Heart right ventricle (tissue), 16 donors: ENCODE measurements at places on chromosomes 2 and 18. TPM values are rescaled to one million over a fixed set of nuclear protein-coding genes. Genes with fewer than 3 reads are reported as not detected.
A peak's percentile ranks its signal among the peaks of the same experiment; 100 is the strongest.

GRCh38 chr2:241273210-241274020 is 42.1 kb downstream of the HDLBP start:
- H3K4me3 ChIP-seq = peak overlapping the region; percentile 91
- H3K27me3 ChIP-seq = no peaks in the 10 kb centered on the region
- DNase-seq = no peak
- peaks cover 3% of the 10 kb centered on the region for H3K36me3 ChIP-seq

- no peaks in the 10 kb centered on the region for H3K27me3 ChIP-seq
- no peak for DNase-seq
- H3K4me3 ChIP-seq = no peak overlapping the region
- no peak overlapping the region for H3K27ac ChIP-seq
These were observed 101.1 kb downstream of the CTIF start for GRCh38 chr18:48639772-48640432.

DNA sequence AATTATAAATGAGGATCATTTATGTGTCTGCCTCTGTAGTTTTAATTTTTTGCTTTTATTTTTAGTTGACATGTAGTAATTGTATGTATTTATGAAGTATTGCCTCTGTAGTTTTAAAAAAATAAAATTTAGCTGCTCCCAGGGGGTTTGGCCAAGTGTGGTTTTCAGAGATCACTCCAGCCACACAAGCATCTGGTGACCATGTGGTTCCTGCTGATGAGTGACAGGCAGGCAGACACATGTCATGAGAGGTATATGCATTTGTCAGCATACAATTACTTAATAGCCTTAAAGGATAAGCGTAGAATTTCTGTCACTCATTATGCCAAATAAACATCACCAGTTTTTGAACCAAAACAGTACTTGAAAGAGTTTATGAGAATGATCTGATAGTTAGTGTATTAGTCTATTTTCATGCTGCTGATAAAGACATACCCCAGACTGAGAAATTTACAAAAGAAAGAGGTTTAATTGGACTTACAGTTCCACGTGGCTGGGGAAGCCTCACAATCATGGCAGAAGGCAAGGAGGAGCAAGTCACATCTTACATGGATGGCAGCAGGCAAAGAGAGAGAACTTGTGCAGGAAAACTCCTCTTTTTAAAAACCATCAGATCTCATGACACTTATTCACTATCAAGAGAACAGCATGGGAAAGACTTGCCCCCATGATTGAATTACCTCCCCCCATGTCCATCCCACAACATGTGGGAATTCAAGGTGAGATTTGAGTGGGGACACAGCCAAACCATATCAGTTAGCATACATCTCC is 29.6 kb downstream of the MREG start:
- H3K4me3 ChIP-seq = no peak overlapping the region
- no peak overlapping the region for H3K27ac ChIP-seq
- H3K27me3 ChIP-seq = no peaks in the 10 kb centered on the region
- no peaks in the 10 kb centered on the region for H3K36me3 ChIP-seq

DNA sequence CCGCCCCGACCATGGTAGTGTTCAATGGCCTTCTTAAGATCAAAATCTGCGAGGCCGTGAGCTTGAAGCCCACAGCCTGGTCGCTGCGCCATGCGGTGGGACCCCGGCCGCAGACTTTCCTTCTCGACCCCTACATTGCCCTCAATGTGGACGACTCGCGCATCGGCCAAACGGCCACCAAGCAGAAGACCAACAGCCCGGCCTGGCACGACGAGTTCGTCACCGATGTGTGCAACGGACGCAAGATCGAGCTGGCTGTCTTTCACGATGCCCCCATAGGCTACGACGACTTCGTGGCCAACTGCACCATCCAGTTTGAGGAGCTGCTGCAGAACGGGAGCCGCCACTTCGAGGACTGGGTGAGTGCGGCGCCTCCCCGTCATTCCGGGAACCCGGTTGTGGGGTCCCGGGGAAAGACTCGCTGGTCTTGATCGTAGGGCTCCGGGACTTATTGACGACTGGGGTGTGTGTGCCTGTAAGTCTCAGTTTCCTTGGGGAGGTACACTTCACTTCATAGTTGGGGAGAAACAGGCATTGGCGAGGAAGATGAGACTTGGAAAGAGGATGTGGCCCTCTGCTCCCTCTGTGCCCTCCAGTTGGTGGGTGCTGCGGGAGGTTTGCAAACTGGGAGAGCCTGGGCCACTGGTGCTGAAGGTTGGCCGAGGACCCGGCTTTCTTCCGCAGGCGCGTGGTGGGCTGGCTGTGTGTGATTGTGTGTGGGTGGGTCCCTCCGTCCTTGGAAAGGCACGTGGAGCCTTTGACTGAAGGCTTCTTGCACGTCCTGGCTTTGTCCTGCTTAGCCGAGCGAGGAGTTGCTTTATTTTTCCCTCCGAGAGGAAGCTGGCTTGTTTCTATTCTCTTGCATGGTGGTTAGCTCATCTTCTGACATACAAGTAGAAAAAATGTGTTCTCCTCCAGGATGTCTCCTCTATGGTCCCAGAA is 886 bp downstream of the PRKCE start:
- H3K4me1 ChIP-seq = peaks cover 42% of the 10 kb centered on the region
- H3K4me3 ChIP-seq = peak overlapping the region; percentile 71
- H3K36me3 ChIP-seq = no peaks in the 10 kb centered on the region
- peak; percentile 38 for DNase-seq
- no peaks in the 10 kb centered on the region for H3K27me3 ChIP-seq

DNA sequence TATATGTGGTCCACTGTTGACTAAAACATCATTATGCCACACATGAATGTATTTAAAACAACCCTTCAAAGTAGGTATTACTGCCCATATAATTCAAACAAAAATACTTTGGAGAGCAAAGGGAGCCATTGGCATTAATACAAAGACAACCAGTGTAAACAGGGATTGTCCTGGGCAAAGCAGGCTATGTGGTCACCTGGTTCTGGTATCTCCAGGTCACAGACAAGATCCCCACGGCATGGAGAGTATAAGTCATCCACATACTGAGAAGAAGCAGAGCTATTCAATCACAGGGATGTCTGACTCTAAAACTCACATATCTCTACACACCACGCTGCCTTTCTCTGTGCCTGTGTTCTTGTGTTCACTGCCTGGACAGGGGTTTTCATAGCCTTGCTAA is 81.4 kb upstream of the BZW1 start:
- H3K27me3 ChIP-seq = peaks cover 4% of the 10 kb centered on the region
- DNase-seq = no peak
- H3K4me1 ChIP-seq = no peaks in the 10 kb centered on the region
- no peak overlapping the region for H3K27ac ChIP-seq
- H3K4me3 ChIP-seq = no peak overlapping the region

GRCh38 chr2:136126021-136126420 is 8.1 kb upstream of the CXCR4 start:
- peaks cover 21% of the 10 kb centered on the region for H3K27me3 ChIP-seq
- no peak overlapping the region for H3K27ac ChIP-seq
- DNase-seq = no peak

- no peaks in the 10 kb centered on the region for H3K4me1 ChIP-seq
- H3K27ac ChIP-seq = no peak overlapping the region
- no peak for DNase-seq
- H3K27me3 ChIP-seq = no peaks in the 10 kb centered on the region
- no peaks in the 10 kb centered on the region for H3K36me3 ChIP-seq
- H3K4me3 ChIP-seq = no peak overlapping the region
These were observed 170.2 kb upstream of the SMAD2 start for GRCh38 chr18:48100651-48101165.

DNA sequence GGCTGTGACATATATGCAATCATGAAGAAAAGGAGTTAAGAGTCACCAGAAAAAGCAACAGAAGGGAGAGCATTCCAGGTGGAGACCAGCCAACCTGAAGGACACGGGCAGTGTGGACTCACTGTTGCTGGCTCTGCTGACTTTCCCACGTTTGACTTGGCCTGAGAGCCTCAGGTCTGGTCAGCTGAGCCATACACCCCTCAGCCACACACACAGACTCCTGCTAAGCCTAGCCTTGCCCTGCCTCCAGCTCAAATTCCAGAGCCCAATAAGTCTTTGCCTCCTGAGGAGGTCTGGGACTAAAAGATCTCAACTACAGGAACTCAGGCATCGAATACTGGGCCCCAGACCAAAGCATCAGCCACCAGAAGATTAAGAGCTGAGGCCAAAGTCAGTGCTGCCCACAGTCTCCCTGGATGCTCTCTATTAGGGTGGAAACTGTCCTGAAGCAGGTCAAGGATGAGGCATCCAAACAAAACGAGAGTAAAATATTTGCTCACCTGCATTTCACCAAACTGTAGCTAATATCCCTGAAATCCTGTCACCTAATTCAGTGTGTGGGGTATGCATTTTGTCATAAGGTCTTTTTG is 23.3 kb downstream of the CACNB4 start:
- no peaks in the 10 kb centered on the region for H3K27me3 ChIP-seq
- H3K27ac ChIP-seq = no peak overlapping the region
- no peaks in the 10 kb centered on the region for H3K36me3 ChIP-seq
- no peak overlapping the region for H3K4me3 ChIP-seq

DNA sequence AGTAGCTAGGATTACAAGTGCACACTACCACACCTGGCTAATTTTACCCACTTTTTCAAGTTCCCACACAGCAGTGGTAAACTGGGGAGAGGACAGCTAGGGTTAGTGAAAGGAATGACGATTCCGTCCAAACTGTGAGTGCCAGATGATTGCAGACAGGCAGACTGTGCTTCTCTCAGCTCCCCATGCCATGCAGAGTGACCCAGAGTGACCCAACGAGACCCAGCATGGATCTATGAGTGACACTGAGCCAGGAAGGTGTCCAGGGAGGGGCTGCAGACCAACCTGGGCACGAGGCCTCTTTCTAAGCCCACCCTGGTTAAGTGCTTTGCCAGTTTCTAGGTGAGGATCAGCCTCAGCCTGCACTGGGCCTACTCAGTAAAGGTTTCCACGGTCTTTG is 7.7 kb upstream of the KLF11 start:
- H3K4me1 ChIP-seq = peaks cover 54% of the 10 kb centered on the region
- peak overlapping the region; percentile 58 for H3K27ac ChIP-seq
- H3K27me3 ChIP-seq = no peaks in the 10 kb centered on the region
- H3K36me3 ChIP-seq = no peaks in the 10 kb centered on the region
- no peak overlapping the region for H3K4me3 ChIP-seq

DNA sequence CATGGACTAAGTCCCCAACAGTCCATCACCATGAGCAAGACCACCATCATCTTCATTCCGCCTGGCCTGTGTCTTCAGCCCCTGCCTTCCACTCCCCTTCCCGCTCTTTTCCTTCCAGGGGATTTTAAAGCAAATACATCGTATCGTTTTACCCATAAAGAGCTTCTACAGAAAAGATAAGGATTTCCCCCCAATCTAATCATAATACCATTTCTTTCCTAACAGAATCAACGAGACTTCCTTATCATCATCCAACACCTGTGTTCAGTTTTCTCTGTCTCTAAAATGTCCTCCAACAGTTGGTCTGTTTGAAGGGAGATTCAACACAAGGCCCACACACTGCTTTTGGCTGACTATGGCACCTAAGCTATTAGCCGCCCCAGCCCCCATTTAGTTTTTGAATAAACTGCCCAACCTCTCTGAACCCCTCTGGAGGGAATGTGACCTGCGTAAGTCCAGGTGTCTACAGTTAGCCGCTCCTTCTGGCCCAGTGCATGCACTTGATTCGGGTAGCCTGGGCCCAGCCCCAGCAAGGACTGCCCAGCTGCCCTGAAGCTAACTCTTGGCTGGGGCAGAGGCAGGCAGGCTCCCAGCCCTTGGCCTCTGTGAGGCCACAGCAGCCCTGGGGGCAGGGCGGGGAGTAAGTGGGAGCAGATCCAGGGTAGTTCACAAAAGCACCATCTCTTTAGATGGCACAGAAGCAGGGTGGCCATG is 25.3 kb upstream of the SEMA4C start:
- H3K36me3 ChIP-seq = no peaks in the 10 kb centered on the region
- no peak overlapping the region for H3K4me3 ChIP-seq
- no peak for DNase-seq
- no peaks in the 10 kb centered on the region for H3K27me3 ChIP-seq

- no peak for DNase-seq
- H3K27me3 ChIP-seq = no peaks in the 10 kb centered on the region
- H3K4me1 ChIP-seq = peaks cover 50% of the 10 kb centered on the region
- no peaks in the 10 kb centered on the region for H3K36me3 ChIP-seq
- H3K27ac ChIP-seq = no peak overlapping the region
These were observed 122.8 kb downstream of the RAPGEF4 start for GRCh38 chr2:172858473-172858745.

DNA sequence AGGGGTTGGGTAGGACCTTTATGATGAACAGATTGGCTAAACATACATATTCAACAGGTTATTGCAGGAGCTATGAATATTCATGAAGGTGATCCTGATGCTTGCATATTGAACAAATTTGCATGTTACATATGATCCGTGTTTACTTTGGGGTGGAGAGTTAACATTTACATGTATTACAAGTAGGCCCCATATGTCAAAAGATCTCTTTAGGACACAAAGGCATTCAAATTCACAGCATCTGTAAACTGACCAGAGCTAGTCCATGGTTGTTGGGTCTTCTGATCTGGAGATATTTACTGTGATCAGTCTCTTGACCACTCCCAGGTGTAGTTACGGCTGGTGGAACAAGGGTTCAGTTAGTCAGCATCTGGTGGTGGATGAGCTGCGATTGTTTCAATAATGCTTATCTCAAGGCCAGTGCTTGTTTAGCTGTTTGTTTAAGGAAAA is 80.4 kb downstream of the PMAIP1 start:
- H3K27ac ChIP-seq = no peak overlapping the region
- no peaks in the 10 kb centered on the region for H3K36me3 ChIP-seq
- no peaks in the 10 kb centered on the region for H3K27me3 ChIP-seq
- no peaks in the 10 kb centered on the region for H3K4me1 ChIP-seq
- no peak for DNase-seq

Gene POLE4
- 54.0 TPM for total RNA-seq

Gene MARCO
- total RNA-seq = 3.8 TPM

Gene GCG
- not detected for total RNA-seq

Gene RAB17
- 4.8 TPM for total RNA-seq

Gene DAPL1
- not detected for total RNA-seq

Gene ACTG2
- 0.92 TPM for total RNA-seq

Gene IL18R1
- 0.06 TPM for total RNA-seq

Gene GLI2
- total RNA-seq = 1.0 TPM

Gene CHST10
- total RNA-seq = 9.0 TPM
